ENCODE measurements at places on chromosomes 4 and X.

DNA sequence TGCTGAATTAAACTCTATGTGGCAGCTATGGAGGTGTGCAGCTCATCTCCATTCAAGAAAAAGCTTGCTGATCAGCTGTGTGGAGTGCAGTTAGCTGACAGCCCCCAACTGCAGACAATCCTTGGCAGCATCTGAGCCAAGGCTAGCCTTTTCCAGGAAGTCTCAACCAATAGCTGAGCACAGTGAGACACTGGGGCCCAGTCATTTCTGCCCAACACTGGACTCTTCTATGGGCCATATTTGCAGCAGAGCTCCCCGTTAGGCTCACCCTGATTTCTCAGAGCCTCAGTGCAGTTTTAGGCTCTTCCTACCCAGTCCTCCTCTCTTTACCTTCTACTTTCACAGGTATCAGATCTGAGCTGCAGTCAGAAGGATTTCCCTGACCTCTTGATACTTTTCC is 12.9 kb downstream of the DDX53 start:
- DNase-seq: no peak

GRCh38 chrX:51891821-51892551 is 1.4 kb upstream of the MAGED1 start:
- DNase-seq: no peak

GRCh38 chr4:102642631-102643298 is 118.0 kb downstream of the MANBA start:
- DNase-seq: no peak

DNA sequence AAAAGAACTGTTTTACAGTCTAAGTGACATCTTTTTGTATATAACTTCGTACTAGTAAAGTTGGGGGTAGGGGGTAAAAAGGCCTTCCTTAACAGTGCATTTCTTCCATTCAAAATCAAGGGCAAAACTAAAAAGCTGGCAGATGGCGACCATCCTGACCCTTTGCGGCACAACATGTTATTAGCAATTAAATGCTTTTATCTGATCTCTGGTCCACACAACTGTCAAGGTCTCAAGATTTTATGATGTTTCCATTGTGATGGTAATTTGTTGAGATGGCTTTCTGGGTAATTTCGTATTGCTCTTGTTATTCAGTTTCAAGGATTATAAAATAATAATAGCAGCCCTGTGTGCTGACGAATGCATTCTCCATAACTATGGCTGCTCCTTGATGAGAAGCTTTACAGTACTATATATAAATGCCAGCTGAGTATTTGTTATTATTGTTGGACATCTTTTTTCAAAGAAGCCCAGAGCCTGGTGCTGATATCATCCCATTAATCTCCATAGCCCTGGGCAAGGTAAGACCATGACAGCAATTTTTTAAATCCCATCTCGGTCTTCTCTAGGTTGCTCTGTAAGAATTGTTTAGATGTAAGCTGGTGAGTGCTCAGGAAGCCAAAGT is 89.5 kb downstream of the CBR4 start:
- DNase-seq: no peak

DNA sequence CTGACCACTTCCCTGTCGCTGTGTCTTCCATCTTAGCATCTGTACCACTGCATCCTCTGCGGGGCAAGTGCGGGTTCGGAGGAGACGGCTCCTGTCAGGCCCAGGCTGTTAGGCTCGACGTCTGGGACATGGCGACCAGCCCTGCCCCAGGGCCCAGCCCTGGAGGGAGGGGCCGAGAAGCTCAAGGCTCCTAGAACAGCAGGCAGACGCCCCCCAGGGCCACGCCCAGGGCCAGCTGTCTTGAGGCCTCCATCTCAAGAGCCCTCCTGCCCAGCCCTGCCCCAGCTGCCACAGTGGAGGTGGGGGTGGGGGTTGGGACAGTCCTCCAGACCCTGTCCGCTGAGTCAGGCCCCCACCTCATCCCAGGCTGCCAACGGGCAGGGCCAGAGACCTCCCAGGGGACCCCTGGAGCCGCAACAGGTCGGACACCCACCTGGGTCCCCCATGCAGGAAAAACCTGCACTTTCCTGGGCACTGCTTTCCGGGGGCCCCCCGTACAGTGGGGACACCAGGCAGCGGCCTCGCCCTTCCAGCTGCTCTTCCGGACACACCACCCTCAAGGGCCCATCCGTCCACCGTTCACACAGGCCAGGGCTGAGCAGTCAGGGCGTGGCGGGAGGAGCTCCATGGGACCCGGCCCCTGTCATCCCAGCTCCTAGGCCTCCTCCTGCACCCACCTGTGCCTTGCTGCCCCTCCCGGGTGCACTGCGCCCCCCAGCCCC is 83.1 kb downstream of the FAM53A start:
- DNase-seq: no peak

- DNase-seq: peak; percentile 83
These were observed 53.2 kb downstream of the C4orf51 start for GRCh38 chr4:145732895-145733880.

DNA sequence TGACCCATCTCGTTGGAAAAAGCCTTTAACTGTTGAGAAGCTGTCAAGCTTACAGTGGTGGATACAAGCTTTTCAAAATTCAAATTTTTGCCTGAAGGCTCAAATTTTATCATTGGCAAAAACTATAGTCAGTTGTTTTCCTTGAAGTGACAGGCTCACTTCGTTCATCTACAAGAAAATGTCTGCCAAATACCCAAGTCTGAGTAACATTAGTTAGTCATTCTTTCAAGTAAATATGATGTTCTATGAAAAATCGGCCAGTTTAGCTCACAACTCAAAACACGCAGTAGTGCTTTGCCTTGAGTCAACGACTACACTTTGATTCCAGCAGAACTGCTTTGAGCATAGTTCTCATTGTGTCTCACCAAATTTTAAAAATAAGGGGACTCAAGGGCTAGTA is 170.3 kb upstream of the MAMLD1 start:
- no peak for DNase-seq

DNA sequence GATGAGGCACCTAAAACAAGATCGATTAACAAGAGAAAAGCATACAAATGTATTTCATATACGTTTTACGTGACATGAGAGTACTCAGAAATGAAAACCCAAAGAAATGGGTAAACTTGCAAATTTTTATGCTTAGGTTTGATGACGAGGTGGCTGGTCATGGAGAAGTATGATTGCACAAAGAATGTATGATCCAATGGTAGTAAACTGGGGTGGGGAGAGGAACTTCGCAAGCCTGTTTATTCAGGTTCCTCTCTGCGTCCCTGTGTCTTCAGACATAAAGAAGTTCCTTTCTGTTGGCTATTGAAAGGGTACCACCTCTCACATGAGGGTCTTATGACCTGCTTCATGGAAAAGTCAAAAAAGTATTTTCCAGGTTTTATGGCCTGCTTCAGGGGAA is 309.2 kb downstream of the BCOR start:
- no peak for DNase-seq

DNA sequence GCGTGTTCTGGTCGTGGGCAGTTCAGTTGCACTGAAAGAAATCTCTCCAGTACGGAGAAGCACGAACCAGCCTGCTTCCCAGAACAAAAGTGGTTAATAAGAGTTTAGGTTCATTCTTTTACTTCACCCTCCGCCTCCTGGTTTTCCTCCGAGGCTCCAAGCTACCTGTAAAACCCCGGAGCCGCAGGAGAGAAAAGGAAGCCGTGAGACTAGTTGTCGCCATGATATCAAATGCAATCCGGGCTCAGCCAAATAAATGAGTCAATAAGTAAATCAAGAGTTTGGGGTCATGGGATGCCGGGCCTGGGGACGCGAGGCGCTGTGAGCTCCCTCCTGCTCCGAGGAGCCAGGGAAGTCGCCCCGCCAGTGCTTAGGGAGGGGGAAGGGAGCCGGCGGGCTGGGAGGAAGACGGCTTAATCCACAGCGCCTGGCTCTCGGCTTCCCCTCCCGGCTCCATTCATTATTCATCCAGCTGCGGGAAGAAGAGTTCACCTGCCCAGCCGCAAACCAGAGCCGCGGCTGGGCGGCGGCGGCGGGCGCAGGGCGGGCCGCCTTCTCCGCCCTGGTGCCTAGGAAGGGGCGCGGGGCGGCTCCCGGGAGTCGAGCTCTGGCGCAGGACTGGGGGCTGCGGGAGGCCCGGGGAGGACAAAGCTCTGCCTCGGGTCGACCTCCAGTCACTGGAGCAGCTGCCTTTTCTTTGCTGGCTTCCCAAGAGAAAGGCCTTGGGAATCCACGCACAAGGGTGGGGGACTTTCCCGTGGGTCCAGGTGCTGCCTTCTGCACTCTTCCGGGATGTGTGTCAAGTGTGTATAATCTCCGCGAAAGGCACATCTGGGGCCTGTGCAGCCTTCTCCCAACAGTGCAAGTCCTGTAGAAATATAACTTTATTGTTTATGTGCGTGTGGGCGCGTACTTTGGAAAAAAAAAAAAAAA is 1.7 kb downstream of the FRAS1 start:
- DNase-seq: no peak

GRCh38 chr4:102579794-102580462 is 78.8 kb downstream of the NFKB1 start:
- DNase-seq: no peak

DNA sequence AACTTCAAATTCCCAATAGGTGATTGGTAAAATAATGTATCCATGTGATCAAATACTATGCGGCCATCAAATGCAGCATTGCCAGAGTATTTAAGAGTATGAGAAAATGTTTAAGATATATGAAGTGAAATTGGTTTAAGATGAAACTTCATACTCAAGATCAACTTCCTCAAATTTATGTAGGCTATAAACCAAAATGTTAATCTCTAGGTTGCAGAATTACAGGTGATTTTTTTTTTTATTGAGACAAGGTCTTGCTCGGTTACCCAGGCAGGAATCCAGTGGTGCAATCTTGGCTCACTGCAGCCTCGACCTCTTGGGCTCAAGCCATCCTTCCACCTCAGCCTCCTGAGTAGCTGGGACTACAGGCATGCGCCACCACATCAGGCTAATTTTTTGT is 25.3 kb downstream of the ACSL4 start:
- no peak for DNase-seq

GRCh38 chr4:86558797-86559196 is 35.3 kb upstream of the PTPN13 start:
- no peak for DNase-seq

DNA sequence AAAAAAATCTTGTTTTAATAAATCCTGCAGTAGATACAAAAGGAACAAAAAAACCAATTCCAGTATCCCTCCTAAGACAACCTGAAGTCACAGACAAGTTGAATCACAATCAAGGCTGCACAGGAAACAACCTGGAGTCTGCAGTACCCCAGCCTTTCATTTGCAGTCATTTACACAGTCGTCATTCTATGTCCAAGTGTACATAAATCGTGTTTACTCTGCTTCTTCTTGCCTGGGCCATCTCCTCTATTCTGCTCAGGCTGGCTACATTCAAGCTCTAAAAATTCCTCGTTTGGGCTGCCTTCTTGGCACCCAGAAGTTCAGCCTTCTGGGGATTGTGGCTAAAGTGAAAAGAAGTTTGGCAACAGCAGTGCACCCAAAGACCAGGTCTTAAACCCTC is 37.8 kb downstream of the NALF2 start:
- DNase-seq: no peak

DNA sequence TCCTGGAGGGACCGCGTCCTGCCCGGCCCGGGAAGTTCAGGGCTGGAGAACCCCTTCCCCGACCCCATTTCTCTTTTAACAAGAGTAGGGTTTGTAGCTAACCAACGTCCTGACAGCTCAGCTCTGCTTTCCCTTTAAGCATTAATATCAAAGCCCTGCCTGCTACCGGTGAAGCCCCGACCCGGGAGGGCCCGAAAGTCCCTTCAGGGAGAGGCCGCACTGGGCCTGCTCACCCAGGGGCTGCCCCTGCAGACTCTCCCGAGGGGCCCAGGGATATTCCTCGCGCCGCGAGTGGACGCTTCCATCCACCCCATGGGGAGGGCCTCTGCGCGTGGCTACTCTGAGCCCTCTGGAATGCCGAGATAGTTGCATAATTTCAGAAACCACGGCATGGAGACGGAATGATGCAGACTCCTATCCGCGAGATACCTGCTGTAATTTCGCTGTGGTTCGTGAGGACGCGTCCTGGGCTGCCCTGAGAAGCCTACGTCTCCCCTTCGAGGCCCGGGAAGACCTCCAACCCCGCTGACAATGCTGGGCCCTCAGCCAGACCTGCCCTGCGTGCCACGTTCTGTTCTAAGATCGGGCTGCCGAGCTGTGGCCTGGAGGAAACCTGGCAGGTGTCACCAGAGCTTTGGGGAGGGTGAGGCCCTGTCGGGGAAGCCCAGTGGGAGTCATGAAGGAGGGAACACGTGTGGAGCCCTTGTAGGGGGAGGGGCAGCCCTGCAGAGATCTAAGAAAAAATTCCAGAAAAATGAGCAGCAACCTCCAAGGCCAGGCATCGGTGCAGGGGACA is 999 bp upstream of the CTBP1 start:
- peak; percentile 56 for DNase-seq

DNA sequence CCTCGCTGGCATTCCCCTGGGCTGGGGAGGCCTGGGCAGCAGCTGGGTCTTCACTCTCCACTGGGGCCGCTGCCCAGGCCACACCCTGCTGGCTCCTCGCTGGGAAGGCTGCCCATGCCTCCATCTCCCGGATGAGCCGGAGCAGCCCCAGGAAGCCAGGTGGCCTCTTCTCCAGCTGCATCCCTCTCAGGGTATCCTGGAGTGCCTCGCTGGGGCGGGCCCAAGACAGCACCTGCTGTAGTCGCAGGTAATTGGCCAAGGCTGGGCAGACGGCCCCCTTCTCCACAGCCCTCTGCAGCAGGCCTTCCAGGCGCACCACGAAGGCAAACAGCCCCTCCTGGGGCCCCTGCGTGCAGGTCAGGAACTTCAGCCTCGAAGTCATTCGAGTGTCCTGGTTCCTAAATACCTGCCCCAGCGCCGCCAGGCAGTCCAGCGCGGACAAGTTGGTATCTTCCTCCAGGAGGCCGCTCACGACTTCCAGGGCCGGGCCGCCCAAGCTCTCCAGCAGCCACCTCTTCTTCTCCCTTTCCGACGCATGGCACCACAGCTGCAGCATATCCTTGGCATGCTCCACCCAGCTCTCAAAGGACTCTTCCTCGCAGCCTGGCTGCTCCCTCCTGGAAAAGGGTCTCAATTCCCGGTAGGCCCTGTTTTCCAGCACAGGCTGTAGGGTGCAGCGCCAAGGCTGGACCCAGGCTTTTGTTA is 3.7 kb downstream of the PNMA6E start:
- DNase-seq: no peak

DNA sequence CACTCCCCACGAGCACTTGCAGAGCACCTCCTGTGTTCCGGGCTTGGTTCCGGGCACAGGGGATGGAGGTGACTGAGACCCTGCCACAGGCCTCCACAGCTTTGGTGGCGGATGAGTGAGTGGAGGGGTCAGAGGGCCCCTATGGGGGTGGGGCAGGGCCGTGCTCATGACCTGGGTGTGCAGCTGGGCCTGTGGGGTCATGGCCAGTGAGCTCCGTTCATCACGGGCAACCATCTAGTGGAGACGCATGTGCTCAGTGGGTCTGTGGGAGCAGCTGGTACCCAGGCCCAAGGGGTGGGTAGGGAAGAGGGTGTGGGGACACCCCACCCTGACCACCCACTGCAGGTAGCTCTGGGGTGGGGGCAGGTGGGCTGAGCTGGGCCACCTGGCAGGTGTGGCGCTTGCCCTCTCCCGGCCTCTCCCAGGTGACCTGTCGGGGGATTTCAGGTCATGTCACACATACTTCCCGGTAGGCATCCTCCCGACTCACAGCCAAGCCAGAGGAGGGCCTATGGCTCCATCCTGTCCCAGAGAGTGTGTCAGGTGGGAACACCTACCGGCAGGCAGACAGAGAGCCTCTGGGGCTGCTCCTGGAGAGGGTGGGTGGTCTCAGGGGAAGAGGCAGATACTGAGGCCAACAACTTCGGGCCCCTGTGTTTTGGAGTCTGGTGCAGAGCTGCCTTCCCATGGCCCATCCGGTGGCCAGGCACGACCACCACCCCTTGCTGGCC is 3.6 kb downstream of the PSAPL1 start:
- peak; percentile 9 for DNase-seq

- no peak for DNase-seq
These were observed 76.7 kb upstream of the PLAC1 start for GRCh38 chrX:134735015-134735414.
